ENCODE measurements at places on chromosomes 2 and 18.
A peak's percentile ranks its signal among the peaks of the same experiment; 100 is the strongest.

- DNase-seq, result no peak
These were observed 251.3 kb downstream of the DLGAP1 start for GRCh38 chr18:4203568-4204437.

DNA sequence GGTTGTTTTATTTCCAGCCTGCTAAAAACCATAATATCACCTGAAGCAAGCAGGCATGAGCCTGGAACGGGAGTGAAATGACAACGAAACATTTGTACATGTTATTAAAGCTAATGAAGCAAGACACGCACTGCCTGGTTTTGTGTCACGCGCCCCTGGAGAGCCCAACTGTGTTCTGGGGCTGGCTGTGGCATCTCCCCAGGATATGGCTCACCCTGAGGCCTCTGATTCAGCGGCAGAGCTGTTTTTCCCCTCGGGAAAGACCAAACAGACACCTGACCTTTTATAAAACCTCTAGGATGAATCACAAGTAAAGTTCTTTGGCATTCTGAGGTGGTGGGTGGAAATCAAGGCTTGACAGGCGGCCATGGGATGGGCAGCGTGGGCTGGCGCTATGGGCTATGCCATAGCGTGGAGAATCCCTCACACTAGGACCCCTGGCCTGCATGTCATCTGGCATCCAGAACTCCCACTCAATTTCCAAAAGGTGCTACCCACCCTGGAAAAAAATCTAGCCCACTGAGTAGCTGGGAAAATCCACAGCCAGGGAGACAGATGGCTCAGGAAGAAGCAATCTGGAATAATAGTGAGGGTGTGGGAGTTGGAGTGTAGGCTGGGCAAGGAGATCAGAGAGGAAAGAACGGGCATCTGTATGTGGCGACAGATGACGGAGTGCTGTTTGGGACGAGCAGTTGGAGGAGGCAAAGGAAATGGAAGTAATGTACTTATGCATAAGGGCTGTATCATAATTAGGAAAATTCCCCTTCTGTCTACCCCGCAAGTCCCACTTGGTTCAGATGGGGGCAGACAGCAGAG, 262.0 kb downstream of the AFF3 start:
- DNase-seq, result peak; percentile 95

GRCh38 chr2:45687964-45688363, 36.5 kb downstream of the PRKCE start:
- DNase-seq, result no peak

- DNase-seq, result no peak
These were observed 19.3 kb downstream of the GATA6 start for GRCh38 chr18:22188559-22189267.

- no peak for DNase-seq
These were observed 45.1 kb downstream of the FARSB start for GRCh38 chr2:222610746-222611145.

DNA sequence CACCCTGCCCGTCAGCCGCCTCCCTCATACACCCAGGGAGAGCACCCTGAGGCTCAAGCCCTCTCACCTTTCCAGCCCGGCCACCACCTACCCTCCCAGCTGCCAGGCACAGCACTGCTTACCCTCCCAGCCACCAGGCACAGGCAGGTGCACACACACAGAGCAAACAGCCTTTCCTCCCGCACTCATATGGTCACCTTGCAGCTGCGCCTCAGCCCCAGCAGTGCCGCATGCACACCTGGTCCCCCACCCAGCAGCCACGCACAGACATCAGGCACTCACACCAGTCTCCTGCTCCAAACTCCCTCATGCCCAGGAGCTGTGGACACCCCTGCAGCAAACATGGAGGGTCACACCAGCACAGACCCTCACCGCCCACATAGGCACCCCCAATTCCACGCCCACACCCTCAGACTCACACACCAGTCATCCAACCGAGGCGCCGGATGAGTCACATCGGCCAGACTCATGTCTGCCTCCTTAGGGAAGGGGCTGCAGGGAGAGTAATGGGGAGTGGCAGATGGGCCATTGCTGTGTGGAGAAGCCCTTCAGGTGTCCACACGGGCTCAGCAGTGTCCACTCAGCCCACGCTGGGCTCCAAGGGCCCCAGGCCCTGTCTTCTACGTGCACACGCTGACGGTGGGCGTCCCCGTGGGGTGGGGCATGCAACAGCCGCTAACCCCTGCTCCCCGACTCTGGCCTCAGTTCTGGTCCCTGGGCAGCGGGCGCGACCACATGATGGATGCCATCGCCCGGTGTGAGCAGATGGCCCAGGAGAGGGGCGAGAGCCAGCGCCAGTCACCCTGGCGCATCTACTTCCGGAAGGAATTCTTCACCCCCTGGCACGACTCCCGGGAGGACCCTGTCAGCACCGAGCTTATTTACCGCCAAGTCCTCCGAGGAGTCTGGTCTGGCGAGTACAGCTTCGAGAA, 22.3 kb upstream of the GPR17 start:
- DNase-seq, result peak; percentile 59

DNA sequence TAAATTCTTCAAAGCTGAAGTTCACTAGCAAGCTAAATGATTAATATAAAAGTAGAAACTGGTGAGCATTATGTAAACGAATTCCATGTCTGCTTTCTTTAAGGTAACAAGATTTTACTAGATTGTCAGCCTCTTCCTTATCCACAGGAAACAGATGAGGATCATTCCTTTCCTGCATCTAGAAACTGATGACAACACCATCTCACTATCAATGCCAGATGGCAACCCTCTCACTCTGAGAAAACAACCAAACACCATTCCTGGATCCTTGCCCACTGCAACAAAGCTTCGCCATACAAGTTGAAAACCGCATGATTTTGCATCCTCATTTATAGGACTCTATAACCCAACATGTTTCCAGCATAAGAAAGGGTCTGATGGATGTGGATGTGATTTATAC, 122.9 kb downstream of the ZNF521 start:
- DNase-seq, result peak; percentile 68

DNA sequence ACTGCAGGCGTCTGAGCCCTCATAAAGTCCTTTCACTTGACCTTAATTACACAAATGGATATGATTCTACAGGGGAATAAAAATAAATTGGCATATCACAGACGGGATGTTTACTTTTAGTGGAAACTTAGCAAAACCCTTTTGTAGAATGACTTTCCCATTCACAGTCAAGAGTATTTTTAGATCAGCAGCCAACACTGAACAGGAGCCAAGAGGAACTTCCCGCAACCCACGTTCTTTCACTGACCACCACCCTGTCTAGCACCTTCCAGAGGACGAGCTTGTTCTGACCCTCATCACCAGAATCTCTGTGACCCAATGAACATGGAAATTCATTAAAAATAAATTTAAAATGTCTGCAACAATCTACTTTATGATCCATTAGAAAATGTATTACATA, 119.0 kb upstream of the SNTG2 start:
- no peak for DNase-seq

DNA sequence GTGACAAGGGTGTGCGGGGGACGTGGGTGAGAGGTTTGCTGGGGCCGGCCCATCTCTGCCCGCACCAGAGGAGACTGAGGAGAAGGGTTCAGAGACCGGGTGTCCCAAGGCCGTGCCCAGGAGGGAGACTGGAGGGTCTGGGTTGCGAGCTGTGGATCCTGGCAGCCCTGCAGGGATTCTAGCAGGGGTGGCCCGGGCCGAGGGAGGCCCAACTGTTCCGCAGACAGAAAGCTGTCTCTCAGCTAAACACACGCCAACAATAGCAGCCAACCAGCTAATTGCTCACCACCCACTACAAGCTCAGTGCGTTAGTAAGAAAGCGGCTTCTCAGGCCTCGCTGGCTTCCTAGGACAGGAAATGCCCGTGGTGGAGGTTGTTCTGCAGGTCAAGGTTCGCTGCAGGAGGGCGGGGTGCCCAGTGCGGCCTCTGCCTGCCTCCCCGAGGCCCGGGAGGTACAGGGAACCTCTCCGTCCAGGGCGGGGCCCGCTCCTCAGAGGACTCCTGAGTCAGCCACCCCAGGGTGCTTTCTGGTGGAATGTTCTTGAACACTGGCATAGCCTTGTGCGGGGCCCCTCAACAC, 282.0 kb upstream of the PXDN start:
- DNase-seq, result no peak

DNA sequence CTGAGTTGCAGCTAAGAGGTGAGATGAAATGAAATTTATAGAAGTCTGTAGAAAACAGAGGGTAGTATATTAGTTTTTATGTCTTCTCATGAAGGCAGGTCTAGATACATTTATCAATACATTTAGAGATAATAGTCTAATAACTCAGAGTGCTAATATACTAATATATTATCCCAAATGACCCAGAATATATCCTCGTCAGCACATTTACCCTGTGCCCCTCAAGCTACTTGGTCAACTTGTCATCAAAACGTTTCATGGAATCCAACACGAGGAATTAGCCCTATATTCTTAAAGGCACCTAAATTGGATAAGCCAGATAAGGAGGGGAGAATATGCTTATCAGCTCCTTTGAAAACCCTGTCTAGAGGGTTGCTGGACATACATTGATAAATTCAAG, 415.1 kb upstream of the LRRTM1 start:
- DNase-seq, result no peak

GRCh38 chr2:237872178-237872887, 12.9 kb downstream of the RAMP1 start:
- DNase-seq, result no peak

GRCh38 chr18:50286391-50287027, 983 bp downstream of the CXXC1 start:
- peak; percentile 32 for DNase-seq

DNA sequence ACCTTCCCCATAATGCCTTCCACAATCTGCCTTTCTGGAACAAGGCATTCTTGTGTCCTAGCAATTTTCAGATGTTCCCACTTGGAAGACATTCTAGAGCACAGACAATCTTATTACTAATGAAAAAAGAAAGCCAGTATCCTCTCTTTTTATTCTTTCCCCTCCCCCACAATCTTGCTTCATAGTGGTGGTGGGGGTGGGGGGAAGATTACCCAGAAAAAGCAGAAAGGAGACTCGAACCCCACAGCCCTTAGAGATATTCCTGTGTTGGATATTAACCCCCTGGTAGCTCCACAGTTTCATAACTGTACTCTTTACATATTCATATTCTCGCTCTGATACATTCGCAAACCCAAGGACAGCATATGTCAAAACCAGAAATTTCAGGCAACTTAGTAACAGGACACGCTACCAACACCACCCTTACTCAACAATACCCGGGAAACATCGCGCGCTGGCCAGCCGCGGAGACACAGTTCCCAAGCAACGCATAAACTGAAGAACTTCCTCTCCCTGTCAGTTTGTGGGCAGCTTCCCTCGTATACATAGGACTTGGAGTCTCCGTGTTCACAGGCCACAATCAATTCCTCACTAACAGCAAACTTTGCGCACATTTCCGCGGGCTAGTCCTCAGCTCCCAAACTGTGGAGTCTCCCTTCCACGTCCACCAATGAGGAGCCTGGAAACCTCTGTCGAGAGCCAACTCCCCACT, 793 bp downstream of the NR4A2 start:
- DNase-seq, result peak; percentile 70

DNA sequence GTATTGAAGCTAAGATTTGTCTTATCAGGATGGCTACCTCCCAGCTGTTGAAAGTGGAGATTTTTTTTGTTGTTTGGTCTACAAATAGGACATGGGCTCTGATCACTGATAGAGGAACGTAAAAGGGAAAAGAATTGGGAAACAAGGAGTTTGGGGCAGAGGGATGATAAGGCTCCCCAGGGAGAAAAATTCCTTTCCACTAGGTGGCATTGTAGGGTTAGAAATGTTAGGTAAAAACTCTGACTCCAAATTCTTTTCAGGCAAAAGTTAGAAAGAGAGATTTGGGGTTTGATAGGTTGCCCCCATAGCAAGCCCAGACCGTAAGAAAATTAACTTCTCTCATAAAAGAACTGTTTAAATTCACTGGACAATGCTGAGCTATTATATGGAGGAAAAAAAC, 19.8 kb downstream of the CMPK2 start:
- DNase-seq, result no peak

- DNase-seq, result no peak
These were observed 69.9 kb downstream of the LIMS1 start for GRCh38 chr2:108604196-108604595.

- no peak for DNase-seq
These were observed 106.2 kb downstream of the INHBB start for GRCh38 chr2:120452131-120452530.

GRCh38 chr18:2480536-2480935, 90.8 kb downstream of the METTL4 start:
- DNase-seq, result no peak

DNA sequence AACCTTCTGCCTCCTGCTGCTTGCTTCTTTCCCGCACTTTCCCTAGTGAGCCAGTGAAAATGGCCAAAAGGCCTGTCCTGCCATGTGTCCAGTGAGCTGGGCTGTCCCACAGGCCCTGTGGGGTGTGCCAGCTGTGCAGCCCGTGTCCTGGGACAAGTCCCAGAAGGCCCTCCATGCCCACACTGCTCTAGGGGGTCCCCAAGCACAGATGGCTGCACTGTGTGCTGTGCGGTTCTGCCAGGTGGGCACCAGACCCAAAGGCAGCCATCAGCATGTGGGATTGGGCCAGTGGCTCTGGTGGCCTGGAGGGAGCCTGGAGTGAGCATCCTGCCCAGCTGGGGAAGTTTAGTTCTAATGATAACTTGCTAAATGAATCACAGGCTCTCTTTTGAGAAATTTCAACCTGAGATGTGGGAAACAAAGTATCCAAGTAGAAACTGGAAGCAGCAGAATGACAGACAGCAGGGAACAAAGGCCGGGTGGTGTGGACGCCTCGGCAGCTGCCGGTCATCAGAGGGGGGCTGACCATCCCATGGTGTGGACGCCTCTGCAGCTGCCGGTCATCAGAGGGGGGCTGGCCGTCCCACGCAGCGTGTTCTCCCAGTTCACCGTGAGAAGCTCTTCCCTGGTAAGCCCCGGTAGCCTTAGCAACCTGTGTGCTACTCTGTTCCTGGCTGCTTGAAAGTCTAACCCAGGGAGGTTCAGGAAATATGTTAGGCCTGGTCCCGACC, 9.9 kb upstream of the CNDP2 start:
- DNase-seq, result no peak

DNA sequence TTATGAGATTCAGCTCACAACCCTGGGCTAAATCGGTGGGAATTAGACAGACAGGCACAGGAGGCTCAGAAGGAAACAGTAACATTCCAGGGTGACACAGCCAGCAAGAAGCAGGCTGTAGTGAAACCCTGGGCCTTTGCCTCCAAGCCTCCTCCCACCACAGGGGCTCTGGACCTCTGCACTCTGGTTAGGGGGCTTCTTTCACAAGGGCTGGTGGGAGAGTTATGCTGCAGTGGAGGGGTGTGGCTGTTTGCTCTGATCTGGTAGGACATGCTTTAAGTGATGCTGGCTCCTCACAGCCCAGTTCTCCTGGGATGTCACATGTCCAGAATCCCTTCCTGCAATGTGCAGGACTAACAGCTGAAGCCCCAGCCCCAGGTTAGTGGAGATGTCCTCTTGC, 109.9 kb downstream of the TGFA start:
- no peak for DNase-seq

GRCh38 chr2:19185086-19185485, 173.3 kb downstream of the OSR1 start:
- no peak for DNase-seq

GRCh38 chr18:6055711-6056110, 160.4 kb upstream of the TMEM200C start:
- peak; percentile 90 for DNase-seq

Measured in astrocyte (in vitro differentiated cells and primary cell).